ENCODE measurements at places on chromosomes 1 and 21.

GRCh38 chr1:156081180-156081916, 917 bp downstream of the MEX3A start:
- DNase-seq, result peak; percentile 38

DNA sequence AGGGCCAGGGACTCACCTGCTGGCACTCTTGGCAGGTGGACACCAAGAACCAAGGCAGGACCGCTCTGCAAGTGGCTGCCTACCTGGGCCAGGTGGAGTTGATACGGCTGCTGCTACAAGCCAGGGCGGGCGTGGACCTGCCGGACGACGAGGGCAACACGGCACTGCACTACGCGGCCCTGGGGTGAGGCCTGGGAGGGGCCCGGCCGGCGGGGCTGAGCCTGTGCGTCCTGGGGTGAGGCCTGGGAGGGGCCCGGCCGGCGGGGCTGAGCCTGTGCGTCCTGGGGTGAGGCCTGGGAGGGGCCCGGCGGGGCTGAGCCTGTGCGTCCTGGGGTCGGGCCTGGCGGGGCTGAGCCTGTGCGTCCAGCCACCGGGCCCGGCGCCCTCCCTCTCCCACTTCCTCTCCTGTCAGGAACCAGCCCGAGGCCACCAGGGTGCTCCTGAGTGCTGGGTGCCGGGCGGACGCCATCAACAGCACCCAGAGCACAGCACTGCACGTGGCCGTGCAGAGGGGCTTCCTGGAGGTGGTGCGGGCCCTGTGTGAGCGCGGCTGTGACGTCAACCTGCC, 4.6 kb upstream of the MMP23B start:
- no peak for DNase-seq

DNA sequence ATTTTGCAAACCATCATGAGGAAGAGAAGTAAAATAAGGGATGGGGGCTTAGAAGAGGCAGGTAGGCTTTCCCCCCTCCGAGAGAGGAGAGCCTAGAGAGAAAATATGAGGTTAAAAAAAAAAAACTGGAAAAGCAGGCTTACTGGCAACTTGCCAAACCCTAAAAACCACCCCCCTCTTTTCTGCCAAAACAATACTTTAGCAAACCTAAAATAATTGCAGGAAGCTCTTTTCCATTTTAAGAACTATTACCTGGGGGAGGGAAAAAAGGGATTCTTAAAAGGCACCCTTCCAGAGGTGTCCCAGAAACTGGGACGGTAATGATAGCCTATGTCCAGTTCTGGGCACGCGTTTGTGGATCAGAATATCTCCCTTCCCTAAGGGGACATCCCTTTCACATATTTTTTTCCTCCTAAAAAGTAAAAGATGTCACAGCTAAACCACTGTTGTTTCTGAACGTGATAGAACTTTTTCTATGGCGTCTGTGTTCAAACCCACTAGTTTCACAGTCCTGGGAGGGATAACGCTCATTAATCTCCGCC, 1.1 kb upstream of the NFIA start:
- no peak for DNase-seq

DNA sequence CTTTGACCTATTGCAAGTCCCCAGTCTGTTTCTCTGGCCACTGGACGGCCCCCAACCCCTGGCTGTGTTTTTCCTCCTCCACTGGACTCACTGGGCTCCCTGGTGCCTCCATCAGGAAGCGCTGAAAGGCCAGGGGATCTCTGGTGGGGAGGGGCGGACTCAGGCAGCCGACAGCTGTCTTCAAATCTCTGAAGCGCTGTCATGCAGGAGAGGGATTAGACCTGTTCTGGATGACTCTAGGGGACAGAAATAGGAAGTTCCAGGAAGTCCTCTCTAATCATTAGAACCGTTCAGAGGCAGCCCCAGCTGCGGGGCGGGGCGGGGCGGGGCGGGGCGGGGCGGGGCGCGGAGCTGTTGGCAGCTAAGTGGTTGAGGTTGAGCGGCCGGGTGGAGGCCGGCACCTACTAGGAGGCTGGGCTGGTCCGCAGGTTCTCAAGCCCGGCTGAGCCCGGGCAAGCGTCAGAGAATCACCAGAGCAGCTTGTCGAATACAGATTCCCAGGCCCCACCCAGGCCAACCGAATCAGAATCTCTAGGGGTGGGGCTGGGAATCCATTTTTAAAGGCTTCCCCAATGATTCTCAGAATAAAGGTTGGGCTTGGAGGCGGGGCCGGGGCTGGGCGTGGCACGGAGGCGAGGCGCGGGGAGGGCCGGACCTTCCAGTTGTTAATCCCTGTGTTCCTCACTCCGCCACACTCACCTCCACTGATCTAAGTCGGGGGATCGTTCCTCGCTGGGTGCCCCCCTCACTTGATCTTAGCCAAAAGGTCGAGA, 11.4 kb upstream of the PHLDA3 start:
- DNase-seq, result peak; percentile 43

GRCh38 chr1:205351984-205352713, 4.6 kb downstream of the KLHDC8A start:
- DNase-seq, result peak; percentile 95

GRCh38 chr1:78143673-78144072, 97.9 kb downstream of the GIPC2 start:
- no peak for DNase-seq

DNA sequence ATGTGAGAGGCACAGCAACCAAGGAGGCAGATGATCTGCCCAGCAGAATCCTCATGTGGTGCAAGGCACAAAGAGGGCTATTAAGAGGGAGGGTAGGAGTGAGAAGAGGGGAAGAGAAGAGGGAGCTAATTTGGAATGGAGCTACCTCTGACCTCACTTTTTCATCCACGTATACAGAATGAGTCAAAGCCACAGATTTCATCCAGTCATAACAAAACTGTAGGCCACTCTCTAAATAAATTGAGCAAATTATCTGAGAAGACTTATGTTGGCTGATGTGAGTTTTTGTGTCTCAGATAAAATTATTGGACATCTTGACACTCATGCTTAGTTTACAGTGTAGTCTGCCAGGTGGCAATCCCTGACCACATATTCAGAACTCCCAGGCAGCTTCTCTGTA, 325.6 kb downstream of the TTLL7 start:
- DNase-seq, result no peak

DNA sequence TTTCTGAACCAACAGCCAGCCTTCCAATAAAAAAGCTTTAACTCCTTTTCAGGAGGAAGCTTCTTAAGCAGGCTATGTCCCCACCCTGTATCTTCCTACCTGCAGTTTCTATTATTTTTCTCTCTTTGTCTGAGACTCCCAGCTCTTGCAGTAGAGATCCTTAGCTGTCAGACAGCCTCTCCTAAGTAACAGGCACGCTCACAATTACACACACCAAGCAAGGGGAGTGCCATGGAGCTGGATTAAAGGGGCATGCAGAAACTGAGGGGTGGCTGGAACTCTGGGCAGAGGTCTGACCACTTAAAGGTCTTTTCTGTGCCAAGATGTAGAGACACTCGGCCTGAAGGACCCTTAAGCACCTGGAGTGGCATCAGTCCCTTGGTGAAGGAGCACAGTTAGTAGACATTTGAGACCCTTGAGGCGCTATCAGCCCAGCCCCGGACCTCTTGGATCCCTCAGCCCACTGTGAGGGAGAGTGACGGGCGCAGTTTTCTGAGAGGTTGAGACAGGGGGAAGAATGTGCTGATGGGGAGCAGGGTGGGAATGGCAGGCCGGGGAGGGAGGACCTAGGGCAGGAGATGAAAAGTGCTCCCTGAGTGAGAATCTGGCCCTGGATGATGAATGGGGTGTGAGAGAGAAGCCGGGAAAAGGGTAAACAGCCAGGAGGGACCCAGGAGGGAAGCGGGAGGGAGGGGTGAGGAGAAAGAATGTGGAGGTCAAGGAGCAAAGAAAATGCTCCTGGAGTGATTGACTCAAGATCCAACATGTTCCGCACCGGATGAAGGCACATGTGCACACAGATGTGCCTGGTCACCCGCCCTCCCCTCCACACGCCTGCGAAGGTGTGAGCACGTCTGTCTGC, 13.3 kb downstream of the PLXNA2 start:
- no peak for DNase-seq

DNA sequence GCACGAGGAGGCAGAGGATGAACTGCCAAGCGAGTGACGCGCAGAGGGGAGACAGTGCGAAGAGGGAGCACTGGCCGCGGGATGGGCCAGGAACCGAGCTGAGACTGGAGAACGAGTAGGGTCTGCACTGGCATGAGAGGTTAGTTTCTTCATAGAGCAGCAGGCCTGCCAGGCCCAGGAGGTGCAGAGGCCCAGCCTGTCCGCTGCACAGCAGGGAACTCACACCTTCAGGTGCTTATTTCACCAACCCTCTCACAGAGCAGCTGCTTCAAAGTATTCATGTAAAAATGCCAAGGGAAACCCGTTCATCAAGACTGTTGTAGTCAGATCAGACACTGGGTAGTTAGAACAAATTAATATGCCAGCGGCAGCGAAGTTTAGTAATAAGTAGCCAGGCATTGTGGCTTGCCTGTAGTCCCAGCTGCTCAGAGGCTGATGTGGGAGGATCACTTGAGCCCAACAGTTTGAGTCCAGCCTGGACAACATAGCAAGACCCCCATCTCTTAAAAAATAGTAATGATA, 144.5 kb downstream of the SLC45A1 start:
- DNase-seq, result no peak

DNA sequence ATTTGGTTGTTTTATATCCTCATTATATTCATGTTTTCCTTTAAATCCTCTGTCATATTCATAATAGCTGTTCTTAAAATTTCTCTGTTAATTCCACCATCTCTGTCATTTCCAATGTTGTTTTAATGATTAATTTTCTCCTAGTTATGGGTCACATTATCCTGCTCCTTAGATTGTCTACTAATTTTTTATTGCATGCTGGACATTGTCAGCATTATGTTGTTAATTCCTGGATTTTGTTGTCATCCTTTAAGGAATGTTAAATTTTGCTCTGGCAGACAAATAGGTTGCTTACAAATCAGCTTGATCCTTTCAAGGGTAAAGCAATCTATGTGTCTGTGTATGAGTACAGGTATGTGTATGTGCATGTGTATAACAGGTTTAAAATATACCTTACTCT, 393.8 kb upstream of the POU3F1 start:
- DNase-seq, result no peak

DNA sequence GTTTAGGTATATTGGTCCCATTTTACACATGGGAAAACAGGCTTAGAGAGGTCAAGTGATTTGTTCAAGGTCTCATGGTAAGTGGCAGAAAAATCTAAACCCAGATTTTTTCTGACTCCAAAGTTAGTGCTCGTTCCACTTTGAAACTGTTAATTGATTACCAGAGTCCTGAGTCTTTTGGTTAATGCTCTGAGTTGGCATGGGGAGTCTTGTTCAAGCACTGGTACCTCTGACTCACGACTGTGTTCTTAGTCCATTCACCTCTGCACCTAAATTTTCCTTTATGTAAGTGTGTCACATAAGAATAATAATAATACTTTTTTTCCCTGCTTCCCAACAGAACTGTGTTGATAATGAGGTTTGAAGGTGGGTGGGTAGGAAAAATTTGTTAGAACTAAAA, 59.3 kb downstream of the VANGL2 start:
- no peak for DNase-seq

- peak; percentile 41 for DNase-seq
These were observed 9.8 kb downstream of the NHLH1 start for GRCh38 chr1:160376525-160377131.

Measured in NCI-H1092 (cell line).